T-cell (primary cell): ENCODE measurements at places on chromosomes 2 and 18.

GRCh38 chr2:115303-115702 is 69.0 kb upstream of the FAM110C start:
- DNase-seq, result no peak

- DNase-seq, result no peak
Observed at GRCh38 chr2:231341100-231341499, 54.4 kb upstream of the B3GNT7 start.

- no peak for DNase-seq
Observed at GRCh38 chr18:6401687-6402086, 13.0 kb downstream of the L3MBTL4 start.

DNA sequence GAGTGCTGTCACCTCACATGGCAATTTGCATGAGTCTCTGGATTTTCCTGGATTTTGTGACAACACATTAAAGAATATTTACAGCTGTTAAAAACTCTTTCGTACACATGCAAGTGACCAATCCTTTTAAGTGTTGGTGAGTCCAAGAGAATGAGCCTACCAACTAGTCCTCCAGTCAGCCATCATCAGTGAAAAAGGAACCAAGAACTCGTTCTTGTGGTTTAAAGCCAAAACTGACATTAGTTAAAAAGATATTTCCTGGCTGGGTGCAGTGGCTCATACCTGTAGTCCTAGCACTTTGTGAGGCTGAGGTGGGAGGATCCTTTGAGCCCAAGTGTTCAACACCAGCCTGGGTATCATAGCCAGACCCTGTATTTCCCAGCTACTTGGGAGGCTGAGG is 215.4 kb upstream of the ITGA4 start:
- DNase-seq, result no peak

DNA sequence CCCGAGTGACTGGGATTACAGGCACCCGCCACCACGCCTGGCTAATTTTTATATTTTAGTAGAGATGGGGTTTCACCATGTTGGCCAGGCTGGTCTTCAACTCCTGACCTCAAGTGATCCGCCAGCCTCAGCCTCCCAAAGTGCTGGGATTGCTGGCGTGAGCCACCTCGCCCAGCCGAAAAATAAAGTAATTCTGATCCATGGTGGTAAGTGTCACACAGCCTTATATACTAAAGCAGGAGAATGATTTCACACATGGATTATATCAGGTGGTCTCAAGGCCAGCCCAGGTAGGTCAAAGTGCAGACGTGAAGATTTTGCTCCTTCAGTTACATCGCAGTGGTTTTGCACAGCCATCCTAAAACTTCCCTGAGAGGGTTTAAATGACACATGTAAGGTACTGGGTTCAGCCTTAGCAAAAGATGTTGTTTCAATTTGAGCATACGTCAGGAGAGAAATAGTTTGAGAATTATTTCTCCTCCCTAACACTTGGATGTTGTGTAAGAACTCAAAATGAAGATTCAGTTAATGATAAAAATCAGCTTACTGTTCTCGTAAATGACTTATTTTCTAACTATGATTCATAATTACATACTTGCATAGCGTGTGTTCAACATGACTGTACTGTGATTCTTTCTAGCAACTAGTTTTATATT is 93.0 kb upstream of the SLC39A10 start:
- no peak for DNase-seq

DNA sequence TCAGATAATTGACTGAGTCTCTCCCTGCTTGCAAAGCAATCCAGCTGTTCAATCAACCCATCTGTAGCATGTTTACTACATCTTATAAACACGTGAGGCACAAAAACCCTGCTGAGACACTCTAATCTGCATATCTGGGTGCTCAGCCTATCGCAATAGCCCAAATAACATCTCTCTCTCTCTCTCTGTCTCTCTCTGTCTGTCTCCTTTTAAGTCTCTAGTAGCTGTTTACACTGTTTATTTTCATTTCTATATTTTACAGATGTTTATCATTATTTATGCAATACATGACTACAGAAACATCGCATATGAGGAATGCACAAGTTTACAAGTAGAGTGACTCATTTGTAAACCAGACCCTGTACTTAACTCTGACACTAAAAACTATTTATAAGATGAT is 422.1 kb upstream of the DSEL start:
- DNase-seq, result no peak

- DNase-seq, result no peak
Observed at GRCh38 chr2:118721817-118722551, 125.5 kb downstream of the EN1 start.
